Central memory CD4-positive, alpha-beta T cell (primary cell): ENCODE measurements at places on chromosomes 3 and 15.
A peak's percentile ranks its signal among the peaks of the same experiment; 100 is the strongest.

DNA sequence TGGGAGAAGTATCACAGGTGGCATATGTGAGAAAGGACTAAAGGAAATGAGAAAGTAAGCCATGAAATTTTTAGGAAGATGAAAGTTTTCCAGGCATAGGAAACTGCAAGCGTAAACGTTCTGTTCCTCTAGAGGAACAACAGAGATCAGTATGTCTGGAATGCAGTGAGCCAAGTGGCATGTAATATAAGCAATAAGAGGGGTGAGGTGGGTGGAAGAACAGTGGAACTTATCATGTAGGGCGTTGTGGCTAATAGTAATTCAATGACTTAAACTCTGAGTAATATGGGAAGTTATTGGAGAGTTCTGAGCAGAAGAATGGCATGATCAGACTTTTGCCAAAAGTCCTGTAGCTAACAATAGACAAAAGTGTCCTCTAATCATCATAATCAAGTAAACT, 902.9 kb downstream of the EPHA3 start:
- no peak for DNase-seq

GRCh38 chr3:196197524-196197923, 13.7 kb downstream of the ZDHHC19 start:
- no peak for DNase-seq

- DNase-seq, result no peak
These were observed 165.3 kb upstream of the MCTP2 start for GRCh38 chr15:94066046-94066445.

DNA sequence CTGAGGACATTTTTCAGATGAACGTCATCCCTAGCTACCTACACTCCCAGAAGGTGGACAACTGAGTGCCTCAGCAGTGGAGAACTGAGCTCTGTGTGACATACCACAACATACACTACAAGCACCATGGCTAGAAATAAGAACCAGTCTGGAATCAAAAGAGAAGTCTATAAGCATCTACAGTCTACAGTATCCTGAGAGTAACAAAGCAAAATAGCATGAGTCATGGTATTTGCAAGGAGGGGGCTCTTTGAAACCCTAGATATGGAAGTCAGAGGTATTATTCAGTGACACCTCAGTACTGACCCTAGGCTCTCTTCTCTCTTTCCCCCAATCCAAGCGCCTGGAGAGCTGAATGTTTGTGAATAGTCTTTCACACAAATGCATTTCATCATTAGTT, 87.5 kb downstream of the TNIK start:
- DNase-seq, result no peak

DNA sequence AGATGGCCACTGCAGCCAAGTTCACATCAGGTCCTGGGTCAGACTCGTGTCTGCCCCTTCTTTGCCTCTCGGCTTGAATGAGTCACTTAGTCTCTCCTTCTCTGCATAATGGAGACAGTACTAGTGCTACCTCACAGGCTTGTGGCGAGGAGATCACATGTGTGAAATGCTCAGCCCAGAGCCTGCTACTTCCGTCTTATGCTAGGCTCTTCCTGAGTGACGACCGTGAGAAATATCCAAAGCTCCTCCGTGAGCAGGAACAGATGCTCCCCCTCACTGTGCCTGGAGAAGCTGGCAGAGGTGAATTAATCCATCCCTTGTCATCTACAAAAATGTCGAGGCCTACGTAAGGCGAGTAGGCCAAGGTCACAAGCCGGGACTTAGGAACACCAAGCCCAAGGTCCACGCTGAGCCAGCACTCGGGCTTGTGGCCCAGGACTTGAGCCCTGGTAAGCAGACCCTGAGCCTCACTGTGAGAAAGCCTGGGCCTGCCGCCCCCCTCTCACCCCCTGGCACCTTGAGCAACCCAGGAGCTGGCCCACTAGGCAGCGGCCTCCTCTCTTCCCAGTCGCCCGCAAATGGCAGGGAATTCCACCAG, 17.9 kb downstream of the PAK6 start:
- DNase-seq, result no peak

DNA sequence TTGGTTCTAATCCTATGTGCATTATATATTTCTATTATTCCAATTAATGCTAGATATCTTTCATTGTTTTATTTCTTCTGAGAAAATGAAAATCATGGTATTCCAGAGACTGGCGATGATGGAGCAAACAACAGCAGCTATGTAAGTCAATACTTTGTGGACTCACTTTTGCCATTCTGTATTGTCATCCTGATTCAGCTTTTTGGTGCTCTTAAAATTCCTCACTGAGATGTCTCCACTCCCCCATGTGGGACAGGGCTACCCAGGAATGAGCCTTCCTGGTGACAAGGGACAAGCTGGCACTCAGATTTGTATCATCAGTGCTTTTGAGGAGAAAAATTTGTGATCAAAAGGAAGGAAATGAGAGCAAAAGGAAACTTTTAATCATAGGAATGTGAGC, 56.7 kb upstream of the XCR1 start:
- no peak for DNase-seq

DNA sequence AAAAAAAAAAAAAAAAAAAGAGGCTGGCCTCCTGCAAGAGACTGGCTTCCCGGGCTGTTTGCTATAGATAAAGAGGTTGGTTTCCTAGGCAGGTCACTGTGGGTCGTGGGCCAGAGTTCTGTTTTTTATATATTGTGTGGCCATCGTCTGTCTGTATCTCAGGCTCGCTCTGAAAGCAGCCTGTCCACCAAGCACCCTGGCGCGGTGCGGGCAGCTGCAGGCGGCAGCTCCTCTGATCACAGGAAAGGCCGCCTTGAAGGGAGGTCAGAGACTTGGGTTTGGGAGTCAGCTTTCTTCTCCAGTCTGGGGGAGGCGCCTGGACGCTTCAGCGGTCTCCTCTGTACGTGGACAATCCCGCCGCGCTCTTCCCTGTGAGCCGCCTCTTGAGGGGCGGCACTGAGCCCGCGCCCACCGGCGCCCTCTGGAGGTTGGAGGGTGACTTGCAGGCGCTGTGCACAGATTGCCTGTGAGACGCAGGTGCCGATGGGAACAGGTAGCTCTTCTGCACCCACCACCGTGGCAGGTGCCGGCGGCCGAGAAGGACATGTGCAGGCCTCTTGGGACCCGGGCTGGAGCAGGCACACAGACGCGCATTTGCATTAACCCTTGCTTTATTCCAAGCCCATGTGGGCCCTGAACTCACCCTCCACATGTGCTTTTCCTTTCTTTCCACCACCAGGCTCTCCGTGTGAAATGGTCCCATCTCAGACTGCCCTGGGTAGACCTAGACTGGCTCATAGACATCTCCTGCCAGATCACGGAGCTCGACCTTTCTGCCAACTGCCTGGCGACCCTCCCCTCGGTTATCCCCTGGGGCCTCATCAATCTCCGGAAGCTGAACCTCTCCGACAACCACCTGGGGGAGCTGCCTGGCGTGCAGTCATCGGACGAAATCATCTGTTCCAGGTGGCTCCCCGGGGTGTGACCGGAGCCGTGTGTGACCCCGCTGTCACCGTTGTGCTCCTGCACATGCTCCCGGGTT, 89.3 kb downstream of the LRRK1 start:
- peak; percentile 75 for DNase-seq

GRCh38 chr3:134649106-134649705, 1.6 kb downstream of the KY start:
- no peak for DNase-seq

DNA sequence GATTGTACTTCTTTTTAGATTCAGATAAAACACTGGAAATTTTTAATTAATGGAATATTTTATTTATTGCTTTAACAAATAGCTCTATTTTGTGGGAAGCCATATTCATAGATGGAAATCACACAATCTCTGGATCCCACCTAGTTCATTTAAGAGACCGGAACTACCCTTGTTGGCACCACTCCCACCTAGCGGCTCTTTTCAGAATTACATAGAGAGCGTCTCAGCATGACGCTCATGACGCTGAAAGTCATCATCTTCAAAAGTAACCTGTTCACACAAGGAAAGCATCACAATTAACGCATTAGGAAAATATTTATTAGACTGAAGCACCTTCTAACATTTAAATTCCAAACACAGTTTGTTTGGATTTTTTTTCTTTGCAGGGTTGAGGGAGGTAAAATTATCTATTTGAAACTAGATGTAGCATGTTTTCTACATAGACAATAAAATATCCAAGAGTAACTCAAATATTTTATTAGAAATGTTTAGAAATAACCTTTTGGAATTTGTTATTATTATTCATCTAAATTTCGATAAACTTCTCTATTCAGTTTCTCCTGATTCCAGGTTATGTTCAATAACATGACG, 214.9 kb upstream of the ARRDC4 start:
- DNase-seq, result no peak

DNA sequence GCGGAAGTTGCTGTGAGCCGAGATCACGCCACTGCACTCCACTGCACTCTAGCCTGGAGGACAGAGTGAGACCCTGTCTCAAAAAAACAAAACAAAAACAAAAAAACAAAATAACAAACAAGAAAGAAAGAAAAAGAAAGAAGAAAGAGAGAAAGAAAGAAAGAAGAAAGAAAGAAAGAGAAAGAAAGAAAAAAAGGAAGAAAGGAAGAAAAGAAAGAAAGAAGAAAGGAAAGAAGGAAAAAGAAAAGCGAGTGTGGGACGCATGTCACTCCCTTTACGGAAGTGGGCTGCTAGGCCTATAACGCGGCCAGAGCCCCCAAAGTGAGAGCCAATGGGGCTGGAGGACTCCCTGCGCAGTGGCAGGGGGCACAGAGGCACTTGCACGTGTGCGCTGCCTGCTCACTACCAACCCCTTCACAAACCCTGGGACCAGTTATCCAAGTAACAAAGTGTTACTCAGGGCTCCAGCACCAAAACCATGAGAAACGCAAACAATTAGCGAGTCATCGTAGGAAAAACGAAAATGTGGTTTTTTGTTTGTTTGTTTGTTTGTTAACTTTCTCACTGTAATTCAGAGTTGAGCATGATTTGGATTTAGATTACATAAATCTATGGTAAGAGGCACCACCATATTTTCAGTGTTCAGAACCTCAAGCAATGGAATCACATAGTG, 40.8 kb upstream of the ATP1B3 start:
- no peak for DNase-seq

DNA sequence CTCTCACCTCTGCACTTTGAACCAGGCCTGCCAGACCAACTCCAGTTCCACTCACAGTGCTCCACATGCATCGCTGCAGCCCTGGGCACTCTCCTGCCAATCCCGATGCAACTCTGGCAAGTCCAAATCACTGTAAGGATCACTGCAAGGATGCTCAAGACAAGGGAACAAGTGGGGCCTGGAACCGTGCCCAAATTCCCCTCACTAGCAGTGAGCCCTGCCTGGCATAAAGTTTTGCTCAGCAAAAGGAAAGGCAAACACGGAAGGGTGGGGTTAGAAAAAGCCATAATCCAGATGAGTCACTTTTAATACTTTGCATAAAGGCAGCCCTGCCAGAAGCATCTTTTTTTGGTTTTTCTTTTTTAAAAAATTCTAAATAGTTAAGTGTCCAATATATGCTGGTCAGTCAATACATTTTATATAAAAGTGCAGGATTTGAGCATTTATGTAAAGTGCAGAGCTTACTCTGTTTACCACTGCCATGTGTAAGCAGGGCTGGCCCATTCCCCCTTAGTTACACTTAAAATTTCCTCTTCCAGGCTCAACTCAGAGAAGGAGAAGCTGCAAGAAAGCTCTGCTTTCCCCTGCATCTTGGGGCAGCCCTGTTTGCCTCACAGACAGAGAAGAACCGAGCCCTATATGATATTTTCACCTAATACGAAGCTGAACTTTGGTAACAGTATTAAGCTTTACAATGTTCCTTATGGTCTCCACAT, 102.2 kb downstream of the CD47 start:
- no peak for DNase-seq

- DNase-seq, result no peak
These were observed 3.6 kb downstream of the RNF168 start for GRCh38 chr3:196499807-196500524.

- no peak for DNase-seq
These were observed 76.0 kb upstream of the ATP10A start for GRCh38 chr15:25939122-25939521.

DNA sequence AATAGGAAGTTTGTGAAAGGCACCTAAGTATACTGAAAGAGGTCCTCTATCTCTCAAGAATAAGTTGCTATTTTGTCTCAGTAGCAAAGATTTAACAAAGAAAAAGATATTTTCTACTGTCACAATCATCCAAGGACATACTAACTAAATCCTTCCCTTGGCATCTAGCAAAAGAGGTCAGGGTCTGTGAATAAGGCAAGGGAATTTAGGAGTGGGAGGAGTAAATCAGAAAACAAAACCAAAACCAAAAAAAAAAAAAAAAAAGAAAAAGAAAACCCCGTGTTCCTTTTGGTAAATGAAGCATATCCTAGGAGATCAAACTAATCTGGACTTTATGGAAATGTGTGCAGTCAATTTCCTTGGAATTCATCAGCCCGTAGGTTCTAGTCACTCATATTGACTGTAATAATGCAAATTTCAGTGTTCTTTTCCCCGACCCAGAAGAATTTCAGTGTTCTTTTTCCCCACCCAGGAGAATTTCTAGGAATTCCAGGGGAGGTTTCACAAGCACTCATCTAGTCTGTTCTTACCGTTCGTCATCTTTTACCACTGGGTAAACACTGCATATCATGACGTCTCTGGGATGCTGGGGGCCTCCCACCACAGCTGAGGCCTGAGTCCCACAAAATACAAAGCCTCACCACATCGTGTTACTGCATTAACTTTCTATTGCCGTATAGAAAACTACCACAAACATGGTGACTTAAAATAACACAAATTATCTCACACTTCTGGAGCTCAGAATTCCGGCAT, 113.8 kb upstream of the CCDC54 start:
- DNase-seq, result no peak

DNA sequence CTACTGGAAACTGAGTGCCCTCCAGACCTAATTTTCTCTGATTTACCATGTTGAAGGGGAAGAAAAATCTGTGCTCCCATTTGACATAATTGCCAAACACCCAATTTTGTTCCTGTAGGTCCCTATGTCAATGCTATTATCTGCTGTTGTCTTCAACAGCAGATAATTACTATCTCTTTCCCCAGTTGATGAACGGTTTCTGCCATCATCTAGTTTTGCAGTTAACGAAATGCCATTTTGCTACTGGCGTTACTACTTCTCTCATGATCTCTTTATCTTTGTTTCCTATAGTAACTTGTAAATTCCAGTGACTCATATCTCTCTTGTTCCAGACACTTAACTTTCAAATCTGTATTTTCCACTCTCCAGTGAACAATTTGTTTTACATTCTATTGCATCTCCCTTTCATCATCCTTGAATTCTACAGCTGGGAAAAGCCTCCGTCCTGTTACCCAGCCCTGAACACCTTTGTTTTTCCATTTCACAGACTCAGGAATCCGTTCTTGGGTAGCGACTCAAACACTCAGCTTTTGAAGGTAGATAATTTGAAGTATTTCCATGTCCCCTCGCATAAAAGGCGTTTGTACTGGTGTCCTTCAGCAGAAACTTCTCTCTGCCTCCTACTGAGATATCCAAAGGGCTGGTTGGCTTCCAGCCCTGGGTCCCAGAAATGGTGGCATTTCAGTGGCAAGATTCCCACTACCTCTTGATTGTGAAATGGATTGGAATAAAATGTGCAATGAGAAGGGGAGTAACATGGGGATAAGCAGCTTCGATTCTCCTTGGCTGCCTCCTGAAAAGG, 111.7 kb downstream of the FOXB1 start:
- DNase-seq, result no peak
